ENCODE measurements at places on chromosomes 4 and X.

- DNase-seq, result no peak
Observed at GRCh38 chr4:140675599-140676231, 80.5 kb downstream of the TBC1D9 start.

- DNase-seq, result no peak
Observed at GRCh38 chr4:136918772-136919171, 613.5 kb downstream of the PCDH18 start.

- DNase-seq, result no peak
Observed at GRCh38 chrX:115047181-115047580, 29.8 kb upstream of the IL13RA2 start.

GRCh38 chr4:163165217-163166017 lies 1.3 kb downstream of the NAF1 start:
- no peak for DNase-seq

GRCh38 chr4:15234116-15234855 lies 193.5 kb upstream of the C1QTNF7 start:
- no peak for DNase-seq

GRCh38 chrX:49951524-49952193 lies 29.3 kb downstream of the CLCN5 start:
- no peak for DNase-seq

DNA sequence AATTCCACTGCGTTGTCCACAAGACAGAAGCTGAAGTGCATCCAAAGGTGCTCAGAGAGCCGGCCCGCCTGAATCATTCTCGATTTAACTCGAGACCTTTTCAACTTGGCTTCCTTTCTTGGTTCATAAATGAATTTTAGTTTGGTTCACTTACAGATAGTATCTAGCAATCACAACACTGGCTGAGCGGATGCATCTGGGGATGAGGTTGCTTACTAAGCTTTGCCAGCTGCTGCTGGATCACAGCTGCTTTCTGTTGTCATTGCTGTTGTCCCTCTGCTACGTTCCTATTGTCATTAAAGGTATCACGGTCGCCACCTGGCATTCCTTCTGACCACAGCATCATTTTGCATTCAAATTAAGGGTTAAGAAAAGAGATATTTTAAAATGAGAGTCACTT lies 115.5 kb downstream of the NFKB1 start:
- DNase-seq, result no peak

GRCh38 chr4:55068522-55068921 lies 56.9 kb downstream of the KDR start:
- DNase-seq, result no peak
